ENCODE measurements at places on chromosomes 2 and 18.

DNA sequence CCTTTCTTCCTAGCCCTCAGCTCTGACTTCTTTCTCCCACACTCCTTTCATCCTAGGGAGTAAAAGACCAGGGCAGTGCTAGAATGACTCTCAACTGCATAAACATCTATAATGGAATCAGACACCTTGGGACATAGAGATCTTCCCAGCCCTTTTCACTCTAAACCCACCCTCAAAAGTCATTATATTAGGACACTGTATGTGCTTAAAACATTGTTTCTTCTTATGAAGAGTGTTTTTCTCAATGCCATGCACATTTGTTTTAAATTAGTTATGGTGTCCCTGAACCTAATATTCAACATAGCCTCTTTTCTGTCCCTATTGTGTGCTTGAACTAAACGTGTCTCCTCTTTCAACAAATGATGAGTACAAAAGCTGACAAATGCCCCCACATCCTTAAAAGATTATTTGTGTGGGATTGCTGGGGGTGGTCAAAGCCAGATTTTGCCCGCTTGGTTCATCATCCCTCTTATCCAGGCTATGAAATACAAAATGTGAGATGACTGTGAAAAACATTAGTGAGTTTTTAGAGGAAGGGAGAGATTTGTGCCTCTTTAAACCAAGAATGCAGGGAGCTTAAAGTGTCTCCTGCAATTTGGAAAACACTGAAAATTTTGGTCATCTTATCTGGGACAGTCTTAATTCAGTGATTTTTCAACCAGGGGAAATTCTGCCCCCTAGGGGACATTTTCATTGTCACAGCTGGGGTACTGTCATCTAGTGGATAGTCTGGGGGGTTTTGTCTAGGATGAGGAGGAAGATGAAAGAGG, 29.0 kb downstream of the SERPINB5 start:
- DNase-seq: peak; percentile 40

- DNase-seq: no peak
These were observed 72.6 kb downstream of the EMX1 start for GRCh38 chr2:72989770-72990556.

DNA sequence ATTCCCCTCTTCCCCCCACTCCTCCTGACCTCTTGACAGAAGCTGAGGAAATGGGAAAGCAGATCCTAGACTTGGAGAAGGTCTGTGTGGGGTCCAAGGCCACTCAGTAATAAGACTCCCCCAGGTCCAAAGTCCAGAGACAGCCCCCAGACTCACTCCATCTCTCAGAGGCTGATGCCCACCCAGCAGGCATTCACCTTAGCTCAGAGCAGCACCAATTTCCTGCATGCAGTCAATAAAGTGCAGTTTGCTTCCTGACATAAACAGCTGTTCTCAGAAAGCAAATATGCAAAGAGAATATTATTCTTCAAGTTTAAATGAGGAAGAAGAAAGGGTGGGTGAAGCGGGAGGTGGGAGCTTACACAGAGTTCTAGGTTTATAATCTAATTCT, 84.1 kb upstream of the RTN4 start:
- no peak for DNase-seq

- DNase-seq: peak; percentile 91
These were observed 4.4 kb upstream of the ASB1 start for GRCh38 chr2:238422285-238422684.

GRCh38 chr2:207528980-207529329, 807 bp upstream of the CREB1 start:
- DNase-seq: peak; percentile 29

DNA sequence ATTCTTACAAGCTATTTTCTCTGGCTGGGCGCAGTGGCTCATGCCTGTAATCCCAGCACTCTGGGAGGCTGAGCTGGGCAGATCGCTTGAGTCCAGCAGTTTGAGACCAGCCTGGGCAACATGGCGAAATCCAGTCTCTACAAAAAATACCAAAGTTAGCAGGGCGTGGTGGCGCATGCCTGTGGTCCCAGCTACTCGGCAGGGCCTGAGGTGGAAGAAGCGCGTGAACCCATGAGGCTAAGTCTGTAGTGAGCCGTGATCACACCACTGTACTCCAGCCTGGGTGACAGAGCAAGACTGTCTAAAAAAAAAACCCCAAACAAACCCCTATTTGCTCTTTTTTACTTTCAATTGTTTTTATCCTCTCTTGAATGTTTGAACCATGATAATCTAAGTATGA, 37.0 kb downstream of the PPP4R1 start:
- DNase-seq: peak; percentile 11

GRCh38 chr2:105338020-105338385, 663 bp downstream of the C2orf49 start:
- peak; percentile 31 for DNase-seq

DNA sequence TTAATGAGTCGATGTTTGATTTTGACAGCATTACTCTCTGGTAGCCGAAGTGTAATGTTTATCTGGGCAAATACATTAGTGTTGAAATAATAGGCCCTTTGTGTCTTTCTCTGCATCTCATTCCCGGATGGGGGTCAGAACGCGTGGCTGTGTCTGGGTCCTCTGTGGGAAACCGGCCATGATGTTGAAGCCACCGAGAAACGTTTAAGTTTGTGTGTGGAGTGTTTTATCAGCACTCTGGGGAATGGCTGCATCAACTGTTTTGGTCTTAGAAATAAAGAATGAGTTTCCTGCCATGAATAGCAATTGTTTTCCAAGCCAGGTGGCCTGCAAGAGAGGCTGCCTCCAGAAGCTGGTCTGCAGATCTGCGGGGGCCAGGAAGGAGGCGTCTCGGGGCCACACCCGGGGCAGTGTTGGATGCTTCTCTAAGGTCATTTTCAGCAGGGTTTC, 69.7 kb downstream of the RNF144A start:
- DNase-seq: no peak

DNA sequence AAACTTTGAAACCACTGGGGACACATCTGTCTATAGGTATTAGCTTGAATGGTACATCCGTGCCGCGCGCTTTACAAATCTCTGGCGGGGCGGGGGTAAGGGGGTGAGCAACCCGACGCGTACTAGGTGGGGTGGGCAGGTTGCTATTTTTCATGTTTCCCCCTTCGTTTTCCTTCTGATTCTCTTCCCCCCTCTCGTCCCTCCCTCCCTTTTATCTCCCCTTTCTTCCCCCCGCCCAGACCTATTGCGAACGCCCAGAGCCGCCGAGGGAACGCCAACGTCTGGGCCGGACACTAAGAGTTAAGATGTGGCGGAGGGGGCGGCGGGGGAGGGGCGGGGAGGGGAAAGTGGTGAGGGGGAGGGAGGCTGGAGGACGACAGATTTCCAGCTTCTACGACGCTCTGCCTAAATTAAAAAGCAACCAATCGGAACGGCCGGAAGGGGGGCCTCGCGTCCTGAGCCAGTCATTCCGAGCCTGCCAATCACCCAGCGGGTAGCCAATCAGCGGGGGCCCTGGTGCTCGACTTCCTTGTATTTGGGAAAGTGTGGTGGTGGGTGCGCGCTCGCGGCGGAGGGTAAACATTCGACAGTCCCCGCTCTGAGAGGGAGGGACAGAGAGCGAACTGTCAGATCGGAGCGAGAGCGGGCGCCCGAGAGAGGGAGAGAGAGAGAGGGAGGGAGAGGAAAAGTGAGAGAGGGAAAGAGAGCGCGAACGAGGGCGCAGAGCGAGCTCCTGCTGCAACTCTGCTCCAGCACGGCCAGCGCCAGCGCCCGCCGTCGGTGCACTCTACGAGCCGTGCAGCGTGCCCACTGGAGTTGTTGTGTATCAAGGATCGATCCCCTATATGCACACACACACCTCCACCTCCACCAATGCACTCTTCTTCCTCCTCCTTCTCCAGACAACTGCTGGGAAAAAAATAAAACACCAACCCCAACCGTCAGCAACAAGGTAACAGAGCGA, at the start of gene POU3F3:
Gene POU3F3, plus strand, starts transcription at position 582 of the 964 bp plus-strand sequence. CDS start 1,396 bp downstream, outside the sequence.
- no peak for DNase-seq

- no peak for DNase-seq
These were observed 134.6 kb downstream of the MAP4K4 start for GRCh38 chr2:101832114-101832513.

DNA sequence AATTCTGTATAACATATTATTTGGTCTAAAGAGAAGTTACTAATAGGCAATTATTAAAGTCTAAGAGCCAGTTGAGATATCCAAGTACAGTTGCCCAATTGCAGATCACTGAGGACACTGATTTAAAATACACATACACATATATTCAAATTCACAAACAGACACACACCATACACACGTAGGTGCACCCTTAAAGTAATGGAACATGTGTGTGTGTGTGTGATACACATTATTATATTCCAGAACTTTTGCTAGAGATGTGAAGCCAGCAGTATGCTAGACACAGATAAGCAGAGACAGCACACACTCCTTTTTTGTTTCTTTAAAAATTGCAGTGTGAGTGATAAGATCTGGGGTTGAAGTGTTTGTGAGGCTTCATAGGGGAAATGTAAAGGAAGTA, 292.5 kb downstream of the CNTNAP5 start:
- DNase-seq: no peak

DNA sequence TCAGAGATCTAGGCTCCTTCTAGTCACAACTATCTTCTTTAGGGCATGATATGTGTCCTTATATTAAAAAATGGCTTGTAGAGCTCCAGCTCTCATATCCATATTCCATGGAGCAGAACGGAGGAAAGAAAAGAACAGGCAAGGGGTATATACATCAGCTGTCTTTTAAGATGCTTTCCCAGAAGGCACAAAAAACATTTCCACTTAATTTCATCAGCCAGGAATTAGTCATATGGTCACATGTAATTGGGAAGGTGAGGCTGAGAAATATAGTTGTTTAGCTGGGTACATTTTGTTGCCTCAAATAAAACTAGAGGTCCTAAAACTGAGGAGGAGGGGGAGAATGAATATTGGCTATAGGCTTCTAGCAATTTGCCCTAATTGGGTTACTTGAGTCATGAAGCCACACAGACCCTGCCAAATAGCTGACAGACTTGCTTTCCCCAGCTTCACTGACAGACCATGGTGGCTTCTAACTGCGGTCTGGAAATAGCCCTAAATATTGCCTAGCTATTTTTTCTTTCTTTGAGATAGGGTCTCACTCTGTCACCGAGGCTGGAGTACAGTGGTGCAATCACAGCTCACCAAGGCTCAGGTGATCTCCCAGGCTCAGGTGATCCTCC, 20.0 kb downstream of the MAIP1 start:
- no peak for DNase-seq

DNA sequence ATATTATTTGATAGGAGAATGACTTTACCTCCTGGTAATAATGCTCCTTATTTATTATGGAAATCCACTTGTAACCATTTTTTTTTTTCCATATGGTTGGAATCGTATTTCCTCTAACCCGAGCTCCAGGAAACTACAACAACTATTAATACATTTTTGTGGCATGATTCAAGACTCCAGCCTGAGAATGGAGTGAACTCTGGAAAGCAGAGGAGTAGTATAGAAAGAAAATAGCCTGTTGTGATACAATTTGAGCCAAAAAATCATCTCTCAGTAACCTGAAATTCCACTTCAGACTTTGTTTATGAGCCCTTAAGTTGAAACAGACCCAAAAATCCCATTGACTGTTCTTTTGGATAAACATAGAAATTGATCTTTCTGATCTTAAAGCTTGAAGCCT, 921.1 kb downstream of the SOCS6 start:
- DNase-seq: no peak

DNA sequence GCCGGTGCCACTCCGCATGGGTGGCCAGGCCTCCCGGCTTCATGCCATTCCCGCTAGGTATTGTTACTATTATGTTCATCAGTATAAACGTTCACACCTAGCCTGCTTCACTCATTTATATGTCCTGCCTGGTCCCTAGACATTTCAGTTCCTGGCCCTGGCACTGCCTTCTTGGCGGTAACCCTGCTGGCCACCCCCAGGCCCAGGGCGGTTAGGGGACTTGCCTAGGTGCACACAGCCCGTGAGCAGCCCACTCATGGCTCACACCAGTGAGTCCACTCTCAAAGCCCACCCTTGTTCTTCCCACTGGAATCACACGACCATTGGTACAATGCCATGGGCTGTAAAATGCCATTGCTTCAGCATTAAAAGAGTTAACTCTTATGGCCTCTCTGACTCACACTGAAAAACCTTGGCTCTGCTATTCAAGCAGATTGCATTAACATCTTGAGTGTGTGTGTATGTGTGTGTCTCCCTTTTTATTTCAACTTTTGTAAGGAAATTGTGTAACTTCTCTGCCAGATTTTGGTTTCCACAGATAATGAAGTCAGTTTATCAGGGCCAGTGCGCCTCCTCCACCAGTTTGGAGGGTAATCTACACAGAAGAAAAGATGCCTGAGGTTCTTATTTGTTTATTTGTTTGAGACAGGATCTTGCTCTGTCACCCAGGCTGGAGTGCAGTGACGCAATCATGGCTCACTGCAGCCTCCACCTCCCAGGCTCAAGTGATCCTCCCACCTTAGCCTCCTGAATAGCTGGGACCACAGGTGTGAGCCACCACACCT, 74.2 kb downstream of the RAB31 start:
- no peak for DNase-seq

Data from K562 (cell line).